NCI-H1092 treated with DMSO at 0.1 percent for 48 hours (cell line): ENCODE measurements at places on chromosomes 3 and 15.

GRCh38 chr3:45164056-45164455 is 17.9 kb upstream of the CDCP1 start:
- no peak for DNase-seq

DNA sequence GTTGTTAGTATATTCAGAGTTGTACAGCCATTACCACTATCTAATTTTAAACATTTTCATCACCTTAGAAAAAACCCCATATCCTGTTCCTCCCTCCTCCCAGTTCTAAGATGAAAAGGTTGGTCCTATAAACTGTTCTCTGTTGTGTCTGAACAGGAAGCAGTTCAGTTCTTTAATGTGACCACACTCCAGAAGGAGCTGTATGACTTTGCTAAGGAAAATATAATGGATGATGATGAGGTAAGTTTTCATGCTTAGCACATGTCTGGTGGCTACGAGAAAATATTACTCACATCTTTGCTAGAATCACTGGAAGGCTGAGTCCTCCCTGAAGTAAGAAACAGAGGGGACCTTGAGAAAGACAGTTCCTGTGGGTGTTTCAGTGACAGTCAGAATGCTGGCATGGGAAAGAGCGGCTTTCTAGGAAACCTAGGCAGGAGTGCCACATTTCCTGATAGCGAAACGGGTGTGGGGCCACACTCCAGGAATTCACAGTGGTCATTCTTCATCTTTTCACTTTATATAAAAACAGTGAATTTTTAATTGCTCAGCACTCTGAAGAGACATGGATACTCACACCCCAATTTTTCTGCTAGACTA is 20.3 kb downstream of the CRTAP start:
- no peak for DNase-seq

GRCh38 chr15:29749365-29750086 is 72.7 kb downstream of the TJP1 start:
- no peak for DNase-seq

DNA sequence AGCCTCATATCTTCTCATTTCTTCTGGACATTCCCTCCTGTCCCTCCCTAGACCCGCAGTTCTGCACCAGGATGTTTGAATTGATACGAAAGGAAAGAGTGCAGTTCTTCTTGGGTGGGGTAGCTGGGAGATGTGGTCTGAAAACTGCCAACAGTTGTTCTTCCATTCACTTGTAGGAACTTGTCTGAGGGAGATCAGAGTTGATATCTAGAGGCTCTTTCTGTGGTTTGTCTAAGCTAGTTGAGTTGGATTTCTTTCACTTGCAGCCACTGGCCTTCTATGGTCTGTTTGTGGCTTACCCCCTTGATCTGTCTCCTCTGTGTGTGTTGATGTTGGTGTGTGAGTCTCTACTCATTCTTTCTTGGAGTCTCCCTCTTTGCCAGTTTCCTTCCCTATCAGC is 42.5 kb upstream of the PIK3CB start:
- no peak for DNase-seq

DNA sequence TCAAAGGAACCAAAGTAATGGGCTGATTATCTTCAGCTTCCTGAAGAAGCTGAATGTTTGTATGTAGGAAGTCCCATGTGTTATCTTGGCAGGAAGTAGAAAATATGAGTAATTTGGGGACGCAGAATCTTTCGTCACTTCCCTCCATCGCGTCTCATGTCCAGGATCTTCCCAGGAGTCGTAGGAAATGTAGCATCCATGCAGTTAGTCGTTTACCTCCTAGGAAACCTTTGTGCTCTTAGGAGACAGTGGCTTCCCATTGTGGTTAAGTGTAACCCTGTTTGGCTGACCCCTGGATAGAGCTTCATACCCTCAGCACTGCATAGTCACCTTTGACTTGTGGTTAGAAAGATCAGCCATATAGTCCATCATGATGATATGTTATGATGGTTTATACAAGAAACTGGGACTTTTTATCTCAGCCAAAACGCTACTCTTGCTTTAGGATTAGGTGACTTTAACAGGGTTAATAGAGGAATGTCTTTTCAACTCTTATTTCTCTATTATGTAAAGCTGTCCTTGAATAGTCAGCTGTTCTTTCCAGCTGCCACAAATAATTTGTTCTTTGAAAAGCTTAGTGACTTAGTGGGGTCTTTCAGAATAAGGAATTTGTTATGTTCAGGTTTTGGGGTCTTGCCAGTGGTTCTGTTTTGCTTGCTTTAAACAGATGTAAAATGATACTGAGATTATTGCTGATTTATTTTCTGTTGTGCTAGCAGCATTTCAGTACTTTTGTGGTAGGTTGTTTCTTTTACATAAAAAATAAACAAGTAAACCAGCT is 92.2 kb downstream of the KLHL25 start:
- no peak for DNase-seq

DNA sequence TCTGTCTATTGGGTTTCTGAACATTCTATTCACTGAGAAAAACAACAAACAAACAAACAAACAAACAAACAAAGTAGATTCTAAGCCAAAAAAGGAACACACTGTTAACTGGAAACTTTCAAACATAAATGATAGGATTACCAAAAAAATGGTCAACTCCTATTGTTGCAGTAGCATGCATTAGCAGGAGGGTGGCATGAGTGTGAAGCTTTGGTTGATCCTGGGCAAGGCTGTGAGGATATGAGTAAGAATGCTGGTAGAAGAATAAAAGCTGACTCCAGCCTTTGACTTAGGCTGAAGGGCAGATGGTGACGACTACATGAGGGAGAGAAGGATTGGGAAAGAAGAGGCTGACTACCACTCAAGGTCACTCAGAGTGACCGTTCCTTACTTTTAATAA is 810.3 kb downstream of the VGLL3 start:
- DNase-seq, result peak; percentile 16

DNA sequence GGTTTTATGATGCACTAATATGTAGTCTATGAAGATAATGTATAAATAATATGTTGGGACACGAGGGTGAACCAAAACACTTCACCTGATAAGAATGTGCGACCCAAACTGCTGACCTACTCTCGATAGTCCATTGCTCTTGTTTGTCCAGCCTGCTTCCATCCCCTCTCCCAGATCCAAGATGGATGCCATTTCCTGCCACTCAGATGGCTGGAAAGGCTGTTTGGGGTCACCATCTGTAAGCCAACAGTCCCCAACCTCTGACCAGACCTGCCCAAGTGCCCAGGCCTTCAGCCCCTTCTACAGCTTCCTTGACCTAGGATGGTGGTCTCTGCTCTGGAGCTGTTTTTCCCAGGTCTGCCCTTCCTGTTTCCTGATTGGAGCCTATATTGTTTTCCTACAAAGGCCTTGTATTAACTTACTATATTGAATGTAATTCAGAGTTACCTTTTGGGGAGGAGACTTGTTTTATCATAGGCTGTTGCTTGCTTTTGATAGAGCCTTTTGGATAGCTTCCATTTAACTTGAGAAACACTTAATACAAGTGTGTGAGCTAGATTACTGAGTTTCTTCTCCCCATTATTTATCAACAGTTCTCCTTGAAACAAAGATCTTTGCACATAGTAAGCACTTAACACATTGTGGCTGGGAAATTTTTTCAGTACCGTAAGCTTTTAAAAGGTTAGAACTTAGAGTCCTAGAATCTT is 5.0 kb upstream of the PAQR9 start:
- DNase-seq, result no peak

DNA sequence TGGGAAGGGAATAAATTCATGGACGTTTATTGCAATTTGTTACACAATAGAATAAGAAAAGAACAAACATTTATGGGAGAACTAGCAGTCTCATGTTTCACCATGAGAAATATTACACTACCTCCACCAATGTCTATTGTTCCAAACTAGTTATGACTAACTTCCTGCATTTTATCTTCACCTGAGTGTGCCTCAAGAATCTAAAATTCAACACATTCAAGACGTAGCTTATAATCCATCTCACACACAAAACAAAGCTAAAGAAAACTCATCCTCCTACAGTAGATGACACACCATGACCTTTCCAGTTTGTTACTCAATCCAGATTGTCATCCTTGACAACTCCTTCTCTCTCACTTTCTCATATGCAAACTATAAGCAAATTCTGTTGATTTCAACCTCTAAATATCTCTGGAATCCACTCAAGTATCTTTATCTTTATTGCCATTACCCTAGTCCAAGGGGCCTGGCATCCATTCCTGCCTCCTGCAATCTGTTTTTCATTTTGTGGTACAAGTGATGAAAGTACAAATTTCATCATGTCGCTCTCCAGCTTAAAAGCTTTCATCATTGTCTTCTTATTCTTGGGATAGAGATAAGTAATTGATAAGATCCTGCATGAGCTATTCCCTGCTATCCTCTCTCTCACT is 229.9 kb downstream of the NR2F2 start:
- DNase-seq, result no peak
